ENCODE measurements at places on chromosomes 16 and 17. TPM values are rescaled to one million over a fixed set of nuclear protein-coding genes. Genes with fewer than 3 reads are reported as not detected.

Gene KIF18B
- 0.60 TPM for polyA plus RNA-seq

Gene TMEM100
- polyA plus RNA-seq: not detected

Gene TNP2
- polyA plus RNA-seq: not detected

Gene RPL23
- 1,347 TPM for polyA plus RNA-seq

Gene ZNF768
- polyA plus RNA-seq: 0.51 TPM

Gene TMEM88
- polyA plus RNA-seq: not detected

Gene APOBR
- polyA plus RNA-seq: 0.24 TPM

Gene RCVRN
- not detected for polyA plus RNA-seq

Gene BMERB1
- 2.2 TPM for polyA plus RNA-seq
